ENCODE measurements at places on chromosomes 13 and 19.
A peak's percentile ranks its signal among the peaks of the same experiment; 100 is the strongest.

GRCh38 chr19:7815325-7815724, 14.7 kb upstream of the EVI5L start:
- no peak for DNase-seq

GRCh38 chr19:2274931-2275535, 6.9 kb downstream of the PEAK3 start:
- DNase-seq = peak; percentile 65

GRCh38 chr13:63972328-63972727, 2556.7 kb upstream of the PCDH20 start:
- DNase-seq = no peak

DNA sequence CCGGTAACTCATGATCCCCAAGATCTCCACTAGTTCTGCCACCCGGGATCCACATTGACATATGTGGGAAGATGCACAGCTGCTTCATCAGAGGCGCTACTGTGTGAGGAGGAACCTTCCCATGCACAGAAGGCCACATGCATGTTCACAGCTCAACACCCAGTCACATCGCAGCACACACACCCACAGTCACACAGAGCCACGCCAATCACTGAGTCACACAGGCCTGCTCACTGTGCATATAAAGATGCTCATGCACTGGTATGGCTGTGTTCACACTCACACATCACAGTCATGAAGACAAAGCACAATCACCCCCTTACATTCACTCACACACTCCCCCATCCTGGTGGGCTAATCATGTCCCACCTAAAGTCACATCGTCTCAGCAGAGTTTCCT, 9.8 kb downstream of the CLC start:
- DNase-seq = no peak

DNA sequence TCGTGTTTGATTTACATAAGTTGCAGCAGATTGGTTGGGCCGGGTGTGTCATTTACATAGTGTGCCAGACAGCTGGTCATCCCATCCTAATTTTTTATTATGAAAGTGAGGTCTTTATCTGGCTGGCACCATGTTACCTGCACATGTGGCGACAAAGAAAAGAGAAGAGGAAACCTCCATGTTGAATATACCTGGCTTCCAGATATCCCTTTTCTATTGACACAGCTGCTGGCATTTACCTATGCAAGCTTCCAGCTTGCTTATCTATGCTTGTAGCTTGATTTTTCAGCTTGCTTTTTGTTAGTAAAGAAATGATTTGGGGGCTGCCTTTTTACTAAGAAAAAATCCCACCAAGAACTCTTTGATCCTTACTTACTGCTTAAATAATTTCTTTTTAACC, 681.3 kb upstream of the SLITRK1 start:
- DNase-seq = no peak

DNA sequence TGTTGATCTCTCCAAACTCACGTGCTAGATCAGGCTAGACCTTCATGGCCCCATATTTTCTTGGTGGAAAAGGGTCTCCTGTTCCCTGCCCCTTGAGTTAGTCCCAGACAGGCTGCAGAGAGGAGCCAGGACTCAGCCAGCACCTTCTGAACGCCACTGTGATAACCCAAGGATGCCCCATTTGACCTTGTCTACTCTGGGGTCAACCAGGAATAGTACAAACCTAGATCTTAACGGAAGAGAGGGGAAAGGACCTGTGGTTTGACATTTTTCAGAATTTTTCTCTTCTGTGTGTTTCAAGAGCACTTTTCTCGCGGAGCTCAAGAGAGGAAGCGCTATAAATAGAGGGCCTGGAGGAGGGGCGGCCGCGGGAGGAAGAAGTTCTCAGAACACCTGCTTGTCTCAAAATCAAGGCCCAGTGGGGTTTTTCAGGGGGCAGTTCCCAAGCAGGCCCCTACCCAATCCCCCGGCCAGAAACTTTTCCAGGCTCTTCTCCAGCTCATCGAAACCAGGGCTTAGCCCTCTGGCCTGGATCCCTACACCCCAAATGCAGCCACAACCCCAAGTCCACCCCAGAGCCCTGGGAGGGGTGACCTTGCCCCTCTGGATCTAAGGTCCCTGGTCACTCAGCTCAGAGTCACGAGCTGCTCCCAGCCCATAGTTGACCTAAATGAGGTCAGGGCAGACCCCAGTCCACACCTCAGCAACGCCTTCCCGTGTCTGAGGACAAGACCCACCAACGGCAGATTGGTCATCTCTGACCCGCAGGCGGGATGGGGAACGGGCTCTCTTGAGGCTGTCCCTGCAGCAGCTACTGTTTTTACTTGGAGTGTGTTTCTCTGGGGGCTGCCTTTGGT, 75.6 kb upstream of the TM9SF2 start:
- DNase-seq = no peak

GRCh38 chr13:47945738-47946137, 55.3 kb downstream of the SUCLA2 start:
- DNase-seq = no peak
